Stimulated activated CD4-positive, alpha-beta T cell treated with anti-CD3 and anti-CD28 coated beads, Interleukin-12 subunit alpha, Interleukin-12 subunit beta, amount 100 ng/mL, for 48 hours (primary cell): ENCODE measurements at places on chromosomes 2 and 18.
A peak's percentile ranks its signal among the peaks of the same experiment; 100 is the strongest.

DNA sequence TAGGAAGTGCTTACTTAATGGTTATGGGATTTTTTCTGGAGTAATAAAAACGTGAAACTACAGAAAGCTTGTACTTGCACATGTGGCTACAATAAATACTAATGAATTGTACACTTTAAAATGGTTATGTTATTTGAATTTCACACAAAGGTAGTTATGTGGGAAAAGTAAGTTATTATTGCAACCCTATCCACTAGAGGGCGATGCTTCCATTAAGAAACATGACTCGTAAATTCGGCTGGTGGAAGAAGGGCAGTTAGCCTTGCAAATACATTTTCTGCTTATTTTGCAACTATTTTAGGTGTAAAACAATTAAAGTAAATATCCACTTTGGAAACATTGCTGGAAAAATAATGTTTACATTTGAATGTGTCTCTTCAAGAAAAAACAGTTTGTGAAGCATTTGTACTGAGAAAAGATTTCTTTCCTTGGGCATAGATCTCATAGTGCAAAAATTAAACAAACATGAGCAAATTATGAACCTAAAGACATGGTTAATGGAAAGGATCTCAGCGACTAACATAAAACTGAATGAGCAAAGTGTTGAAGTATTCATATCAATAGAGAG, 68.1 kb upstream of the CSRNP3 start:
- no peak for DNase-seq

DNA sequence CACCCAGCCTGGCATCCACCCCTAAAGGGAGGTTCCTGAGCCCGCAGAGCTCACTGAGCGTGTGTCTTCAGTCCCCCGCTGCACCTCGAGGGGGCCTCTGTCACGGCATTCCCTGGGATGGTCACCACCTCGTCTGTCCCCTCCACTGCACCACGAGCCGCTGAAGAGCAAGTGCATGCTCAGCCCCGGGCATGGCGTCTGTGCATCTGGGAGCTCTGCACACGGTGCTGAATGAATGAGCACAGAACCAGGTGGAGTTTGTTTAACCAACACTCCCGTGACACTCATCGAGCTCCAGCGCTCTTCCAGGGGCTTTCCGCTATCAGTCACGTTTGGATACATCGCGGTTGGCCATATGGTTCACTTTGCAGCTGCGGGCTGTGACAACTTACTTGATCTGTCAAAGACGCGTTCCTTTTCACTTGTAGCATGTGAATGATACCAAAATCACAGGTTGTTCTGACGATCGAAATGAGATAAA, 9.2 kb downstream of the ALLC start:
- DNase-seq: no peak

DNA sequence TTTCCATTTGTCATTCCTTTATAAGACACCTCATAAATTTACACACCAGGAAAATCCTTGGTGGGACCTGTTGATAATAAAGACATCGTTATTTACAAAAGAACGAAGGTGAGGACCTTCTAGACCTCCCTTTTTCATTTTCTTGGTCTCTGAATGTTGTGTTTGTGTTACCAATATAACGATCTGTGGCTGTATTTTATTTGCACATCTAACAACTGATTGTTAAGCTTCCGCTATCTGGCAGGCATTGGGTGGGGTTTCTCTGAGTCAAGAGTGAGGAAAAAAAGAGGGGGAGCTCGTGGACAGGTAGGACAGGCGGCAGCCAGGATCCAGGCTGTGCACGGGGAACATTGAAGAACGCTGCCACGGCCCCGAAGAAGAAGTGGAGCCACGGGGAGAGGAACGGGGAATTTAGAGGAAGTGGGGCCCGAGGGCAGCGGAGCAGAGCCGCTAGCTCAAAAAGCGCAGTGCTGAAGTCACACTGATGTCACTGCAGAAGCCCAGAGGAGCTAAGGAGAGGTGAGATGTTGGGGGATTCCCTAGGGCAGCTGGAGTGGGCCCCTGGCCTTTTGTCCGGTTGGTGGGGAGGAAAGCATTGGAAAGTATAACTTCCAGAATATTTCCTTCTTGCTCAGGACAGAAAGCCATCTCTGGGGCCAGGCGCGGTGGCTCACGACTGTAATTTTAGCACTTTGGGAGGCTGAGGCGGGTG, 20.9 kb upstream of the DNMT3A start:
- no peak for DNase-seq

DNA sequence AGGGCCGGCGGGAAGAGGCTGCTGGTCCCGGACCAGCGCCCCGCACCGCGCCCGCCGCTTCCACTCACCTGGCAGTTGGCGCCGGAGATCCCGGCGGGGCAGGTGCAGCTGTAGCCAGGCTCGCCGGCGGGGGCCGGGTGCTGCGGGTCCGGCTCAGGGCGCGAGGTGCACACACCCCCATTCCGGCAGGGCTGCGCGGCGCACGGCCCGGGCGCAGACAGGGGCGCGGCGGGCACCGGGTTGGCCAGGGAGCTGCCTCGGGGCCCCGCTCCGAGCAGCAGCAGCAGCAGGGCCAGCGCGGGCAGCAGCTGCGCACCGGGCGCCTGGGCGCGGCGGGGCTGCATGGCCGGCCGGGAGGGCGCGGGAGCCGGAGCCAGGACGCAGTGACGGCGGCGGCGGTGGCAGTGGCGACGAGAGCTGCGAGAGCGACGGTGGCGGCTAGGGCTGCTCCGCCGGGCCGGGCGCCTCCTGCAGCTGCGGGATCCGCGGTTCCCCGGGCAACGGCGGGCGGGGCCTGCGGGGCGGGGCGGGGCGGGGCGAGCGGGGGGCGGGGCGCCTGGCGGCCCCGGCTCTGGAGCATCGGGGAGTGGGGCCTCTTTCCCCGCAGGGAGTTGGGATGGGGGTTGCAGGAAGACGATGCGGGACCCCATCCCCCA, at the start of gene DNER:
DNER (minus strand) TSS at position 476 of the 656 bp plus-strand sequence; CDS start at position 344, 132 bp downstream.
- DNase-seq: peak; percentile 20

DNA sequence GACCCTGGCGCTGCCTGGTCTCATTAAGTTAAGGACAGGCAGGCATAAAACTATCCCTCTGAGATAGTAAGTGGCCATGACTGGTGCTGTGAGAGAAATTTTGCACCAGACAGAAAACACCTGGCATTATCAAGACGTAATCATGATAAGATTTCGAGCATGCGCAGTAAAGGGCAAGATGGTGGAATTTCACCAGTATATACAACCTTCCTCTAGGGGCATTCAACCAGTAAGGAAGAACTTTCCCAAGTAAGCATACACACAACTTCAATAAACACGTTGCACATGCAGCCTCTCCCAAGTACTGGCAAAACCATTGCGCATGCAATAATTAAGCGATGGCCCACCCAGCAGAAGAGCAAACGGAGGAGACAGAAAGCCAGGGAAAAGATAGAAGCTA, 1376.4 kb upstream of the CRIM1 start:
- DNase-seq: no peak
